ENCODE measurements at places on chromosomes 11 and 22.
A peak's percentile ranks its signal among the peaks of the same experiment; 100 is the strongest.

- no peak for DNase-seq
Observed at GRCh38 chr11:113417428-113417827, 29.8 kb downstream of the ANKK1 start.

DNA sequence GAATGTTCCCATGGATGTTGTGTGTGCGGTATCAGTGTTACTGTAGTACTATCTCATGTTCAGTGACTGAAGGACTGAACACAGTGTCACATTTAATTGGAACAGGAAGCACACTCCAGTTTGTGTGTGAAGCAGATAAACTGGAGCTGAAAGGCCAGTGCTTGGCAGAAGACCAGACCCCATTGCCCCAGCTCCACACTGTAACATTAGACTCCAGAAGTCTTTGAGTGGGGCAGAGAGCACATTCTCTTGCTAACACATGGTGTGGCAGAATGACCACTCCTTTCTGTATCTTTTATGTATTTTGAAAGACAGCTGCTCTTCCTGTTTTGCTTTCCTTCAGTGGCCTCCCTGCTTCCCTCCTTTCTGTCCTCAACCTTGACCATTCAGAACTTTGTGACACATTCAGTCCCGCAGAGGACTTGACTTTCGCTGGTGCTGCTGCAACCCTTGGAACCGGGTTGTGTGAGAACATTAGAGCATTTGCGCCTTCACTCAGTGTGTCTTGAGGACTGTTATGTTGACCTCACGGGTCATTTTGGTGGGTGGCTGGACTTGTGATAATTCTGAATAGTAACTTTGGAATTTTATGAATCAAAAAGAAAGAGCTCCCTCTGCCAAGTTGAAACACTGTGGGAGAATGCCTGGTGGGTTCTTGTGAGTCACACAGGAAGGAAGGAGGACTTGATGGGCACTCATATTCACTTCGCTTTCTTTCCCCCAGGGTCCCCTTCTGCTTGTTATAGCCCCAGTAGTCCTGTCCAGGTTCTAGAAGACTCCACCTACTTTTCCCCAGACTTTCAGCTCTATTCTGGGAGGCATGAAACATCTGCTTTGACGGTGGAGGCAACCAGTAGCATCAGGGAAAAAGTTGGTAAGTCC lies 26.4 kb downstream of the AMOTL1 start:
- peak; percentile 96 for DNase-seq

GRCh38 chr11:44753961-44754645 lies 27.3 kb downstream of the TSPAN18 start:
- DNase-seq = peak; percentile 86

DNA sequence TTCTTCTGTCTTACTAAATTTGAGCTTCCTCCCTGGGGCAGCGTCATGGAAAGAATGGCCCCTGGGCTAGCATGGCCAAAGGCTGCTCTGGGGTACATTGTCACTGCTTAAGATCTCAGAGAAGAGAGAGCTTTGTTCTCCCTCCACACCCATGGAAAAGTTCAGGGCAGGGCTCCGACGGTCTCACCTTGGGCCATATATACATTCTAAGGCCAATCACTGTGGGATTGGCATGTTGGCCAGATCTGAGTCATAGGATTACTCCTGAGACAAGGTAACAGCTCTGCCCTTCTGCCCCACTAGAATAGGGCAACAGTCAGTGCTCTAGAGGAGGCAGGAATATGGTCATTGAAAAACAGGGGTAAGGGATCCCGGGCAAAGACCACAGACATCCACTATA lies 56.2 kb downstream of the BUD13 start:
- no peak for DNase-seq

- no peak for DNase-seq
Observed at GRCh38 chr22:43241138-43241597, 54.2 kb upstream of the TTLL12 start.

DNA sequence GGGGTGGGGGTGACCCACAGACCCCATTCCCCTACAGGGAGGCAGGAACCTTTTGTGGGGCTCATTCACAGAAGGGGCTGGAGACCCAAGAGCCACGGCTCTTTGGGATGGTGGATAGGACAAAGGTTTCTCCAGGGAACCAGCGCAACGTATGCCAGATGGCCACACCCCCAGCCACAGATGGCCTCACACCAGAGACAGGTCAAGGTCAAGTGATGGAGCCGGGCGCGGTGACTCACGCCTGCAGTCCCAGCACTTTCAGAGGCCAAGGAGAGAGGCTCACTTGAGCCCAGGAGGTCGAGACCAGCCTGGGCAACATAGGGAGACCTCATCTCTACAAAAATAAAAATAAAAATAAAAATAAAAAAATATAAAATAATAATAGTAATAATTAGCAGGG lies 17.1 kb upstream of the BRSK2 start:
- DNase-seq = no peak

- no peak for DNase-seq
Observed at GRCh38 chr11:61513143-61513765, 4.7 kb downstream of the LRRC10B start.

- peak; percentile 98 for DNase-seq
Observed at GRCh38 chr11:132220474-132220873, 850.1 kb downstream of the NTM start.

- DNase-seq = peak; percentile 11
Observed at GRCh38 chr11:119108146-119108856, 1.2 kb downstream of the C2CD2L start.

GRCh38 chr11:119830400-119830799 lies 101.4 kb upstream of the NECTIN1 start:
- no peak for DNase-seq

GRCh38 chr22:44026630-44027511 lies 2.8 kb downstream of the PARVB start:
- peak; percentile 61 for DNase-seq

DNA sequence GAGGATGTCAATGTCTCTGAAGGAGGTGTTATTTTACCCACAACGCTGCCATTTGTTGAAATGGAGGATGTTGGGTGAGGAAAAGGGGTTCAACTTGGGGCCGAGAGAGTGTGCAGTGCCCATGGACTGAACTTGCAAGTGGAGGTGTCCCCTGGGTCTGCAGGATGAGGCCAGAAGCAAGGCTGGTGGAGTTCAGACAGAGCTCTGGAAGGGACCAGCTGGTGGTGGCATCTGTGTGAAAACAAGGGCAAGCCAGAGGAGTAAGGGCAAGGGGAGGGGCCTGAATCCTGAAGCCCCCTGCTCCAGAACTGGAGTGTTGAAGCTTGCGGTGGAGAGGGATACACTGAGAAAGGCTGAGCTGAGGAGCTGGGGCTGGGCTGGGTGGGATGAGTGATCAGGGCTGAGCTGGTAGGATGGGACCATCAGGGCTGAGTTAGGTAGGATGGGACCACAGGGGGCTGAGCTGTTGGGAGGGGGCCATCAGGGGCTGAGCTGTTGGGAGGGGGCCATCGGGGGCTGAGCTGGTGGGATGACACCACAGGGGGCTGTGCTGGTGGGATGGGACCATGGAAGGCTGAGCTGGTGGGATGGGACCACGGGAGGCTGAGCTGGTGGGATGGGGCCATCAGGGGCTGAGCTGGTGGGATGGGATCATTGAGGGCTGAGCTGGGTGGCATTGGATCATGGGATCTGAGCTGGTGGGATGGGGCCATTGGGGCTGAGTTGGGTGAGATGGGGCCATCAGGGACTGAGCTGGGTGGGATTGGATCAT lies 13.4 kb upstream of the CTSD start:
- DNase-seq = no peak

- DNase-seq = peak; percentile 69
Observed at GRCh38 chr11:22459048-22459447, 120.9 kb downstream of the SLC17A6 start.

DNA sequence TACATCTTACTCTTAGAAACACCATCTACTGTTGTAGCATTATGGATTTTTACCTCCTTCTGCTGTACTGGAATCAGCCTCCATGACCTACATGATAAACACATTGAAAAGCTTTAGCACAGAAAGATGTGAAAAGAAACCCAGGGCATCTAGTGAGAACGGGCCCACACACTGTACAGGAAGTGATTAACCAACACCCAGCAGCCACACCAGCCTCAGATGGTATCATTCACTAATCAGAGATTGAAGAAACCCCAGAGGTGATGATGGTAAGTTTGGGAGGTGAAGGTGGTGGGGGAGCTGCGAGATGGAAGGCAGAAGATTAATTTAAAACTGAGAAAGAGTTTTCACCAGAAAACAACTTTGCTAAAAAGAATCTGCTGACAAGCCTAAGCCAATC lies 46.1 kb downstream of the RASSF10 start:
- DNase-seq = no peak

DNA sequence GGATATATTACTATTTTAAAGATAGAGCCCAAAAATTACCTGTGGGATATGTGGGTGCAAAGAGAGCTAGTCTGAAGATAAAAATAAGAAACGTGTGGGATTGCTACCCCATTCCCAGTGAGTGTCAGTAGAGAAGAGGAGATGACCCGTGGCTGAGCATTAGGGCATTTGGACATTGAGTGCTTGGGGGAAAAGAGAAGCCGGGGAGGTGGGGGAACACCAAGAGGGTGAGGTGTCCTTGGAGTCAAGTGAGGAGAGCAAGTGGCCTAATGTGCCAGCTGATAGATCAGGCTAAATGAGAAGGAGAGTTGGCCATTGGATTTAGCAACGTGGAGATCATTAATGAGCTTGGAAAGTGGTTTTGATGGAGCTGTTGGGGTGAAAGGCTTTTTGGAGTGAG lies 1.2 kb downstream of the POLR2F start:
- no peak for DNase-seq

DNA sequence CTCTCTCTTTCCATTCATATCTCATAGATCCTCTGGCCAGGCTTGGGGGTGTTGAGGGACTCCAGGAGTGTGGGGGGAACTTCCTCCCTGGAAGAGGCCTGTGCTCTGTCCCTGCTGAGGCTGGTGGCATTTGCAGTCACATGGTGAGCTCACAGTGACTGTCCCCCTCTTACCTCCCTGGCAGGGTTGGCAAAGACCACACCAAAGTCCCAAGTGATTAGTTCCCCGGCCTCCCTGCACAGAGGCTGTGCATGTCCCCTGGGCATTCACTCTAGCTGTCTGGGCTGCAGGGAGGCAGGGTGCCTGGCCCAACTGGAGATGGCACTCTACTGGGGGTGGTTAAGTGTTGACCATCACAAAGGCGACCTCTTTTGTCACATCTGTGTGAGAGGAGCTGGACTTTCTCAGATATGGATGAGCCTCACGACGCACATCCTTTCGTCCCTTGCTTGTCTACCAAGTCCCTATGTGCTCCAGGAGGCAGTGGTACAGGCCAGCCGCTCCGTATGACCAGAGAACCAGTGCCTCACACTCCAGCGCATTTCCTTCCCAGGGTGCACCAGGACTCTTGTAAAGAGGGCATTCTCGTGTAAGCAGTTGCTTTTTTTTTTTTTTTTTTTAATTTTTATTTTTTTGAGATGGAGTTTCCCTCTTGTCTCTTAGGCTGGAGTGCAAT lies 8.8 kb downstream of the TANGO2 start:
- no peak for DNase-seq

DNA sequence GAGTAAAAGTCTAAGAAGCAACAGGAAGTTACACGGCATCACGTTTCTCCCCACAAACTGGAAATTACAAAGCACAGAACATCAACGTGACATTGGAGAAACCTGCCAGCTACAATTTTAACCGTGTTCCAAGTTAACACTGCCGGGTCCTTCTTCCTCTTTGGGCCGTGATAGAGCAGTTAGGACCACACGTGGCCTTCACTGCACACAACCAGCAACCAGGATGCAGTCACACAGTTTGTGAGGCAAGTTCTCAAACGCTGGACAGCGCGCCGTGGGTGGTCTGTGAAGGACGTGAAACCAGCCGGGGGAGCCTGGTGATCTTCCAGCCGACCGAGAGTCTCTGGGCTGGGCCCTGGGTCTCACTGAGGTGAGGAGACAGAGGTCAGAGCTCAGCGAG lies 14.6 kb downstream of the C11orf21 start:
- no peak for DNase-seq

DNA sequence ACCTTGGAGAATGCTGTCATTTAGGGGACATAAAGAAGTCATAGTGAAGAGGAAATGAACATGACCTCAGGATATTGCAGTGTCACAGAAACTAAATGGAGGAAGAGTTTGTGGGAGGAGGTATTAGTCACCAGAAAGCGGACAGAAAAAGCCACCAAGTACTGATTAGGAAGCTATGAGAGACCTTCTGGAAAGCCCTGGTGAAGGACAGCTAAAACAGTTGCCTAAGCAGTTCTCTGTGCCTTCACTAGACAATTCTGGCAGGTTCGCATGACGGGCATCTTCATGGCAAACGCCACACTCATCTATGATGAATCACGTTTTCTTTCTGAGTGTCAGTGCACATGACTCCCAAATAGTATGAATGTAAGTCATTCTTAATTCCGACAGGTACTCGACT lies 325.8 kb downstream of the C11orf87 start:
- no peak for DNase-seq

DNA sequence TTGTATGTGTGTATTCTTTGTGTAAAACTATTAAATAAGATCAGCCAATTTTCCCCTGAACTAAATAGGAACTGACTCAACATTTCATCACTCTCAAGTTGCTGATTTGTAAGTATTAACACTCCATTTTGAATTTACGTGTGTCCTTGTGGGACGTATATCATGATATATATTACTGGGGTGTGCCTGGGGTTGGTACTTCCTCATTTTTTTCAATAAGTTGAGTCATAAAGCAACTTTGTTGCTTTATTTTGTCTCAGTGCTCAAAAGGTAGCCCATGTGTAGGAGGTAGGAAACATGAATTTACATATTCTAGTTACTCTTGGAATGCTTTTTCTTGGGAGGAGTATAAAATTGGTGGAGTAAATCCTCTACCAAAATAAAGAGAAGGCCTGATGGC lies 193.9 kb upstream of the RAG2 start:
- no peak for DNase-seq

- DNase-seq = no peak
Observed at GRCh38 chr11:110434952-110435779, 5.4 kb downstream of the FDX1 start.

GRCh38 chr11:833114-833791 lies 501 bp downstream of the CD151 start:
- DNase-seq = peak; percentile 43
